ENCODE measurements at places on chromosomes 4 and X. TPM values are rescaled to one million over a fixed set of nuclear protein-coding genes. Genes with fewer than 3 reads are reported as not detected.

GRCh38 chr4:165343353-165344191 lies 16.1 kb downstream of the MSMO1 start:
- H3K27me3 ChIP-seq: no peaks in the 10 kb centered on the region
- H3K4me3 ChIP-seq: no peak overlapping the region
- DNase-seq: no peak
- H3K36me3 ChIP-seq: peaks cover 3% of the 10 kb centered on the region
- H3K27ac ChIP-seq: no peak overlapping the region

DNA sequence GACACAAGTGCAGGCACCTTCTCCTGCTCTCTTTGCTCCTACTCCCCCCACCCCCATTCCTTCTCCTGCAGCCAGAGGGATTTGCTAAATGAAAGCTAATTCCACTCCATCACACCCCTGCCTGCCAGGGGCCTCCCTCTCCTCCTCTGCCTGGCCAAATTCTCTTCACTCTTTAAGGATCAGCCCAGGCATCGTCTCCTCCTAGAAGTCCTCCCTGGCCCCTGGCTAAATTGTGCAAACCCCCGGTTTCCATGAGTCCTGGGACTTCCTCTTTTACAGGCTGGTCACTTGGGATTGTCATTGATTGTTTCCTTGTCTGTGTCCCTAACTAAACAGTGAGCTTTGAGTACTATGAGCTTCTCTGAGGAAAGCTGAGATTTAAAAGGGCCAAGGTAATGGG lies 8.7 kb upstream of the ABLIM2 start:
- H3K36me3 ChIP-seq: no peaks in the 10 kb centered on the region
- DNase-seq: no peak
- no peak overlapping the region for H3K27ac ChIP-seq
- no peaks in the 10 kb centered on the region for H3K27me3 ChIP-seq

DNA sequence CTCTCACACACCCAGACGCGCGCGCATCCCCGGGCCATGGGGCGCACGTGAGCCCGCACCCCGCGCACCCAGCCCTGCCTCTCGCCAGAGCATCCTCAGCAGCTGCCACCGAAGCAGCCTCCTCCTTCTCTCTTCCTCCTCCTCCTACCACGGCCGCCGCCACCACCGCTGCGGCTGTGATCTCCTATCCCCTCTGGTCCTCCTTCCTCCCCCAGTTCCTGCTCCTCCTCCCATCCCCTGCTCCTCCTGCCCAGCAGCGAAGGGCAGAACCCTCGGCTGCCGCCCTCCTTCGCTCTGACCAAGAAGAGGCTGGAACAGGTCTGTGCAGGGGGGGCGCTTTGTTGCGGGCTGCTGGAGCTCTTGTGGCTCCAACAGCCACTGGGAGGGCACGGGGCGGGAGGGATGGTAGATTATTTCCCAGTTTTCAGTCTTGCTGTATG lies 148.7 kb upstream of the CHRDL1 start:
- no peaks in the 10 kb centered on the region for H3K36me3 ChIP-seq
- H3K27me3 ChIP-seq: peaks cover 35% of the 10 kb centered on the region
- no peak for DNase-seq
- H3K27ac ChIP-seq: no peak overlapping the region

DNA sequence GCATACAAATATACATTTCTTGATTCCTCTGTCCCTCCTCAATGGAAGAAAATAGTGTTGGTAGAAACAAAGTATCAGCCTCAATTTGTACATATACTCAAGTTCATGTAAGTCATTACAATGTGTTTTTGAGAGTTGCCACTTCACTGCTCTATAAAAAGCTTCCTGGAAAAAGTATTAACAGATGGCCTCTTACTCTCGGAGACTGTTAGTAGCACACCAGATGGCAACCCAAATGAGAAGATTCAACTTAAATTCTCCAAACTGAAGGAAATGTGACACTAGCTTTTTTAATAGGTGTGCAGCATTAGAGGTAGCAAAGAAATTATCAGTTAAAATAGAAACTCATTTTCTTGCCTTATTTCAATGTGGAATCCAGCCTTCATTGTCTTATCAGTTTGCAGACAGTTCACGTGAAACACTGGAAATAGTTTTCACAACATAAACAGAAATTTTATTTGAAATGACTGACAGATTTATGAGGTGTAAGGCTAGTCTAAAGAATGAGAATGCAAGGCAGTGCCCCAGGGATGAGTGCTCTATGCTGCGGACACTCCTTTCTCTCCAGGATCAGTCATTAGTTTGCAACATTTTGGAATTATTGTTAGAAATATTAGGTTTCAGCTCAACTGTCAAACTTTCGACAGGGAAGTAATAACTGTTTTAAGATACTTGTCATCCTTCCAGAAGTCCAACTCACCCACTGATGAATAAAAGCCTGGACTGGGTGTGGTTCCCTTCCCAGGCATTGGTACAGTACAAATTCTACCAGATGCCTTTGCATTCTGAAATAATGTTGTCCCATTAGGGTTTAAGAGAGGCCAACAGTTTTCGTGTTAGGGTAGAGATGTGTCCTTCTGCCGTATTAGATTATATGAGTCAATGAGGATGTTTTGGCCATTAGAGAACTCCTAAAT lies 50.9 kb downstream of the IDS start:
- no peaks in the 10 kb centered on the region for H3K4me1 ChIP-seq
- no peaks in the 10 kb centered on the region for H3K27me3 ChIP-seq
- DNase-seq: no peak

- no peak for DNase-seq
- H3K27me3 ChIP-seq: no peaks in the 10 kb centered on the region
- no peak overlapping the region for H3K27ac ChIP-seq
- H3K4me3 ChIP-seq: no peak overlapping the region
- H3K4me1 ChIP-seq: no peaks in the 10 kb centered on the region
These were observed 1577.7 kb upstream of the TENM3 start for GRCh38 chr4:180665481-180665880.

DNA sequence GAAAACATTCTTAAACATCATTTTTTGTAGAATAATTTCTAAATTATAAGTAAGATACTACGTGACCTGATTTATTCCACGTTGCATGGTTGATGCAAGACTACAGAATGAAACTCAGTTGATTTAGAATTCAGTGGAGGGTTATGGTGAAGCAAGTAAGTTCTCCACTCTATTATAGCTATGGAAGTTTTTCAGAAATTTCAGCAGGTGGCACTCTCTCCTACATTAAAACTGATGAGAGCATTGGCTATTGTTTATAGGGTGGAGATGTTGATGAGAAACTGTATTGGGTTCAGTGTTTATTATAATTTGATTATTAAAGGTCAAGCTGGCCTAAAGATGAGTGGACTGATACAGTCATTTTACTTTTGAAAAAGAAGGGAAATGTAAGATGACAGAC lies 88.0 kb downstream of the FNIP2 start:
- H3K4me1 ChIP-seq: peaks cover 6% of the 10 kb centered on the region
- H3K4me3 ChIP-seq: no peak overlapping the region
- H3K36me3 ChIP-seq: peaks cover 8% of the 10 kb centered on the region
- H3K27me3 ChIP-seq: no peaks in the 10 kb centered on the region
- peak; percentile 19 for DNase-seq
- H3K27ac ChIP-seq: no peak overlapping the region

DNA sequence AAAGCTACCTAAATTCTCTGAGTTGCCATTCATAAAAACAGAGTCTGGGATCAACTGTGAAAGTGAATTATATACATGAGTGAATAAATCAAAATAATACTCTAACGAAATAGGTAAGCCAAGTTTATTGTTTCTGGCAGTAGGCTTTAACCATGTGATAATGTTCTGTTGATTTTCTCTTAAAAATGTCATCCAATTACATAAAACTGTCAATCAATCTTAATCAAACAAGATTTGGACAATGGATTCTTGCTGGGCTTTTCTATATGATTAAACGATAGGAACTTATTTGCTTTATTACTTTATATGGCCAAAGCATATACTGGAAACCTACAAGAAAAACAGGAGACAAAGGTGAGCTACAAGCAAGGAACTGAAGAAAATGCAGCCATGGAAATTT lies 148.8 kb downstream of the INPP4B start:
- H3K4me3 ChIP-seq: no peak overlapping the region
- no peaks in the 10 kb centered on the region for H3K4me1 ChIP-seq
- no peaks in the 10 kb centered on the region for H3K36me3 ChIP-seq
- no peak for DNase-seq
- no peak overlapping the region for H3K27ac ChIP-seq
- H3K27me3 ChIP-seq: no peaks in the 10 kb centered on the region

GRCh38 chr4:169124661-169125060 lies 114.6 kb upstream of the CBR4 start:
- H3K36me3 ChIP-seq: peaks cover 21% of the 10 kb centered on the region
- no peaks in the 10 kb centered on the region for H3K27me3 ChIP-seq
- H3K27ac ChIP-seq: no peak overlapping the region
- no peak overlapping the region for H3K4me3 ChIP-seq
- no peak for DNase-seq

- H3K4me1 ChIP-seq: peaks cover 3% of the 10 kb centered on the region
- H3K27ac ChIP-seq: no peak overlapping the region
- no peaks in the 10 kb centered on the region for H3K27me3 ChIP-seq
- H3K4me3 ChIP-seq: no peak overlapping the region
These were observed 88.1 kb upstream of the TSPAN5 start for GRCh38 chr4:98746530-98746929.

DNA sequence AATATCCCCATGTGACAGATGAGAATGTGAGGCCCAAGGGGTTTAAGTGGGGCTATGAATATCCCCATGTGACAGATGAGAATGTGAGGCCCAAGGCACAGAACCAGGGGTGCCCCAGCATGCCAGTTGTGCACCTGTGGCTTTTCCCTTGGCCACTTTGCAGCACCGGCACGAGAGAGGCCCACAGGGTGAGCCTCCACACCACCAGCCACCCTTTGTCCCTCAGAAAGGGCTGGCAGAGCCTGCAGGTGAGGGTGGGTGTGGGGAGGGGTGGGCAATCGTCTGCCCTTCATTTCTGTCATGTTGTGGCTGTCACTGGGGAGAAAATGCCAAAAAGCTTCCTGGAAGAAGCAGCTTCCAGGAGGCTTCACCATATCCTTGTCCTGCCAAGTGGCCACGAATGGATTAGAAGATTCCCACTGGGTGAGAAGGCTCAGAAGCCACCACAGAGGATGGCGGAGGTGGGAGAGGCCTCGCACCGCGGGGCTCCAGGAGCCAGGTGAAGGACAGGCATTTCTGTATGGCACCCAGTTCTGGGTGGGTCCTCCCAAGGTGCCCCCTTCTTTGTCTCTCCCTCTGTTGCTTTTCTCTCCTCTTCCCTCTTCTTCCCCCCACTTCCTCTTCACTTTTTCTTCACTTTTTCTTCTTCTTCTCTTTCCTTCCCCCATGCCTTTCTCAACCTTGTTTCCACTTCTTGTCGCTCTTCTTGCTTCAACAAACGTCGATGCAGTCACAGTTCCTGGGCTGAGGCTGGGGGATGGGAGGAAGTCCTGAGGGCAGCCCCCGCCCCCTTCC lies 469 bp upstream of the GPR78 start:
- no peak for DNase-seq
- H3K27me3 ChIP-seq: peaks cover 17% of the 10 kb centered on the region
- H3K4me3 ChIP-seq: no peak overlapping the region
- H3K27ac ChIP-seq: no peak overlapping the region

GRCh38 chr4:134215620-134216344 lies 14.2 kb upstream of the PABPC4L start:
- H3K4me1 ChIP-seq: no peaks in the 10 kb centered on the region
- no peaks in the 10 kb centered on the region for H3K36me3 ChIP-seq
- H3K27ac ChIP-seq: no peak overlapping the region
- no peak overlapping the region for H3K4me3 ChIP-seq
- DNase-seq: no peak
- no peaks in the 10 kb centered on the region for H3K27me3 ChIP-seq

GRCh38 chrX:47226531-47227333 lies 6.1 kb upstream of the USP11 start:
- no peaks in the 10 kb centered on the region for H3K27me3 ChIP-seq
- H3K4me3 ChIP-seq: no peak overlapping the region
- H3K4me1 ChIP-seq: no peaks in the 10 kb centered on the region
- peaks cover 28% of the 10 kb centered on the region for H3K36me3 ChIP-seq
- no peak overlapping the region for H3K27ac ChIP-seq

HPF1 gene
- 18.0 TPM for total RNA-seq

GPAT3 gene
- total RNA-seq: 8.6 TPM

LIMCH1 gene
- total RNA-seq: 204 TPM

HTN3 gene
- total RNA-seq: not detected

MTM1 gene
- total RNA-seq: 31.2 TPM

CDKL2 gene
- total RNA-seq: 16.3 TPM

TLR6 gene
- total RNA-seq: 6.3 TPM
